ENCODE measurements at places on chromosomes 1 and 21. TPM values are rescaled to one million over a fixed set of nuclear protein-coding genes. Genes with fewer than 3 reads are reported as not detected.

- DNase-seq = no peak
These were observed 3.6 kb upstream of the NPPA start for GRCh38 chr1:11851180-11851579.

CCDC24 gene
- 6.3 TPM for total RNA-seq

GRCh38 chr1:149849111-149849946, 50.0 kb upstream of the BOLA1 start:
- DNase-seq = no peak

- DNase-seq = no peak
These were observed 25.9 kb downstream of the KRTAP19-8 start for GRCh38 chr21:31012133-31013089.

TRIM63 gene
- total RNA-seq = not detected

- DNase-seq = peak; percentile 65
These were observed 572 bp downstream of the ATP1B1 start for GRCh38 chr1:169106921-169107602.

DNA sequence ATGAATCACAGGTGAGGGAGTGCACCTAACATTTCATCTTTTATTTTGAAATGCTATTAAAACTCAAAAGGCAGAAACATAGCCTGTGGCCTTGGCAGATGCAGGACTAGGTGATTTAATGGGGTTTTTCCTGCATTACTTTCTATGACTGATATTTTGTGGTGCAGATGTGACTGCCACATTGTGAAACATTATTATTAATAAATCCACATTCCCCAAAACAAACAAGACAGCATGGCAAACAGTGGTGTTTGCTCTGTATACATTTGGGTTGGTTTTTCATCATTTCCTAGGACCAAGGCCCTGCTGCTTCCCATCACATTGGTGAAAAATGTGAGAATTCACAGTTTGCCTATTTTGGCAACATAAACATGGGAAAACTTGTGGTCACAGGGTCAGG, 247.6 kb upstream of the SGIP1 start:
- DNase-seq = no peak

DNA sequence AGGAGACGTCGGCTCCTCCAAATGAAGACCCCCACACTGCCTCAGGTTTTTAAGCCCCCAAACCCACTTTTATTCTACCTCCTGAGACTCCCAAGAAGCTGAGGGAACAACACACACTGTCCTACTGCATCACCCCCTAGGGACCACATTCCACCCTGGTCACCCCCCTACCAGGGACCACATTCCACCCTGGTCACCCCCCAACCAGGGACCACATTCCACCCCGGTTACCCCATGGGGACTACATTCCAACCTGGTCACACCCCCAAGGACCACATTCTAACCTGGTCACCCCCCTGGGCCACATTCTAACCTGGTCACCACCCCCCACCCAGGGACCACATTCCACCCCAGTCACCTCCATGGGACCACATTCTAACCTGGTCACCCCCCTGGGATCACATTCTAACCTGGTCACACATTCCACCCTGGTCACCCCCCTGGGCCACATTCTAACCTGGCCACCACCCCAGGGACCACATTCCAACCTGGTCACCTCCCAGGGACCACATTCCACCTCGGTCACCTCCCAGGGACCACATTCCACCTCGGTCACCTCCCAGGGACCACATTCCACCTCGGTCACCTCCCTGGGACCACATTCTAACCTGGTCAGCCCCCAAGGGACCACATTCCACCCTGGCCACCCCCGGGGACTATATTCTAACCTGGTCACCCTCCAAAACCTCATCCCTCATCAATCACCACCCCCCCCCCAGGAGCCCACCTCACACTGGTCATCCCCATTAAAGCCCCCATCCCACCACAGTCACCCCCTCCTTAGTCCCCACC, 587.6 kb downstream of the NPHP4 start:
- no peak for DNase-seq

Measured in glutamatergic neuron (in vitro differentiated cells).